Central memory CD8-positive, alpha-beta T cell (primary cell): ENCODE measurements at places on chromosomes 1 and 21.

- no peak for DNase-seq
Observed at GRCh38 chr1:93559045-93559444, 111.1 kb downstream of the FNBP1L start.

DNA sequence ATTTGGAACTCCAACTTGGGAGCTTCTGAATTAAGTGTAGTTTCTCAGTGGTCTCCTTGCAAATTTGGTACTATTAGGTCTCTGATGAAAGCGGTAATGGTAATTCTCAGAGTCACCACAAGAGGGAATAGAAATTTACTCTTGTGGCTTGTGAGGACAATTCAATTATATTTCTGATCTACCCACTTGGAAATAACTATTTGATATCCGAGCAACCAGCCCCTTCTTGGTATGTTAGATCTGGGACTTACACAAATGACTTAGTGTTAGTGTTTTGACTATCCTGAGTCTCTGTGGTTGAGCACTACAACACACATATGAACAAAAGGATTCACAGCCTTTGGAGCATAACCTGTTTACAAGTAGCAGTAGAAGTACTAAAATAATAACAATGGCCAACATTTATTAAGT is 68.1 kb downstream of the RPS6KA1 start:
- DNase-seq, result no peak

- no peak for DNase-seq
Observed at GRCh38 chr1:5744911-5745799, 247.1 kb downstream of the NPHP4 start.

- no peak for DNase-seq
Observed at GRCh38 chr21:17738176-17738953, 80.8 kb downstream of the C21orf91 start.

DNA sequence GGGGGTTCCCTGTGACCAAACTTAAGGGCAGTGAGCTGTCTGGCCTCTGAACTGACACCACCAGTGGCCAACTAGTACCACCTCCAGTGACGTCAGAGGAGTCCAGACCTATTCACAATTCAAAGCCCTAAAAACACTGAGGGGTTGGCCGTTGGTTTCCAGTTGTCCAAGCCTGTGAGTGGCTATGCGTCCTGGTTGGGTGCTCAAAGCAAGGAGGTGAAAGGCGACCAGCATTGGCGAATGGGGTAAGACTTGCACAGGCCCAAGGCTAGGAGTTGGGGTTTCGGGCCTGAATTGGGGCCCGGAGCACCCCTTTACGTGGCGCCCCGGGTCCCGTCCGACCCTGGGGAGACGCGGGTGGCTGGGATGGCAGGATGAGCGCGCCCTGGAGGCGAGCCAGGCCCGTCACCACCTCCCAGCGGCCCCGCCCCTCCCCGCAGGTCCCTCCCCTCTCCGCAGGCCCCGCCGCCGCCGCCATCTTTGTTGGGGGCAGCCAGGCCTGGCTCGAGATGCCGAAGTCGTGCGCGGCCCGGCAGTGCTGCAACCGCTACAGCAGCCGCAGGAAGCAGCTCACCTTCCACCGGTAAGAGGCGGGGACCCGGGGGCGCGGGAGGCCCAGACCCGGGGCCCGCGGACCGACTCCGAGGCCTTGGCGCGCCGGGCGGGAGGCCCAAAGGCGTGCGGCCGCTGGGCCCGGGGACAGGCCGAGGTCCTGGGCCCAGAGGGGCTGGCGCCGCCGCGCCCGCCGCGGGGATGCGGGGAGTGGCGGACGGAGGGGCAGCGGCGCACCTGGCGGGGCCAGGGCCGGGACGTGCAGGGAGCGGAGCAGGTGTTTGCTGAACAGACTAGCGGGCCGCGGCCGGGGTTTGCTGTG is at the start of gene THAP3:
Gene THAP3 (plus strand): TSS at position 159 of the 874 bp plus-strand sequence. CDS start 351 bp downstream, at position 510.
- DNase-seq, result peak; percentile 76

- DNase-seq, result no peak
Observed at GRCh38 chr1:147756341-147756740, 4.1 kb downstream of the GJA5 start.

DNA sequence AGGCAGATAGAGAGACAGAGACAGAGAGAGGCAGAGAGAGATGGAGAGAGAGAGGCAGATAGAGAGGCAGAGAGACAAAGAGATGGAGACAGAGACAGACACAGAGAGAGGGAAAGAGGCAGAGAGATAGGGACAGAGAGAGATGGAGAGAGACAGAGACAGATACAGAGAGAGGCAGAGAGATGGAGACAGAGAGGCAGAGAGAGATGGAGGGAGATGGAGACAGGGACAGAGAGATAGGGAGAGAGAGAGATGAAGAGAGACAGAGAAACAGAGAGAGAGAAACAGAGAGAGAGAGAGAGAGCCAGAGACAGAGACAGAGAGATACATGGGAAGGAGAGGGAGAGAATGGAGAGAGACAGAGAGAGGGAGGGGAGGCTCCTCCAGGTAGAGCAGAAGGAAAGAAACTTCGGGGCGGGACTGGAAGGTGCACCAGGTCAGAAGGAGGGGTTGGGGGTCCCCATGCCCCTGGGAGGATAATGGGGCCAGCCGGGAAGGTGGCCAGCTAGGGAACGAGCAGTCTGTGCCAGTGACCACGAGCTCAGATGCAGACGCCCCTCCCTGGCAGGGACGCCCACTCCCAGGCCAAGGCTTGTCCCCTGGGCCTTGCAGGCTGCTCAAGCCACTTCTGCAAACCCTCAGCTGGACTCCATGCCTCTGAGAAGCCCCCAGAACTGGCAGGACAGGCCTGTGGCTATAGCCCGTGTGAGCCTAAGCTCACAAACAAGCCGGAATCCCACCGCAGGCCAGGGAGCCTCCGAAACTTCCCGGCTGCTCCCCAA is 3.3 kb downstream of the FNDC10 start:
- DNase-seq, result no peak

DNA sequence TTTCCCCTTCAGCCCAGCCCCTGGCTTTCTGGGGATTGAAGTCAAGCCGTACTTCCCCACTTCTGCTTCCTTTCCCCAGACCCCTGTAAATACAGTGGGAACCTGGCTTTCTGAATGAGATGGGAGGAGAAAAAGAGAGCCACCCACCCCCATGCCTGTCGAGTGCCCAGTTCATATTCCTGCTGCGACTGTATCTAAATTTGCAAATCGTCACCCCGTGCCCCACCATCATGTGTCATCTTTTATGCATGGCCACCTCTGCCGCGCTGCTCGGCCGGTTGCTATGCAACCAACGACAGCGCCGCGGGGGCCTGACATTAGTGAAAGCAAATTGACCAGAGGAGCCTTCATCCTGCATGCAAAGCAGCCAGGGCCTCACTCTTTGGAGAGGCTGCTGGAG is 143.0 kb downstream of the ELAVL4 start:
- no peak for DNase-seq
